ENCODE measurements at places on chromosomes 1 and 21. TPM values are rescaled to one million over a fixed set of nuclear protein-coding genes. Genes with fewer than 3 reads are reported as not detected.

The PLA2G2C gene
- not detected for total RNA-seq

The CDA gene
- 2.4 TPM for total RNA-seq

The BARHL2 gene
- not detected for total RNA-seq

The CD53 gene
- not detected for total RNA-seq

The SDE2 gene
- total RNA-seq, result 32.5 TPM

The EXTL1 gene
- not detected for total RNA-seq

The CCDC181 gene
- total RNA-seq, result not detected

The ACADM gene
- 57.8 TPM for total RNA-seq

The NHLH1 gene
- total RNA-seq, result under 0.01 TPM

The RXRG gene
- not detected for total RNA-seq

The ATP1A4 gene
- total RNA-seq, result not detected

The ELAPOR1 gene
- 0.37 TPM for total RNA-seq

The VCAM1 gene
- total RNA-seq, result 24.5 TPM

The GUCA2B gene
- not detected for total RNA-seq

The GJA4 gene
- 54.3 TPM for total RNA-seq

The COL8A2 gene
- total RNA-seq, result 3.0 TPM

The BSND gene
- total RNA-seq, result not detected

The LEMD1 gene
- not detected for total RNA-seq

The CRP gene
- total RNA-seq, result not detected

The CYYR1 gene
- 26.9 TPM for total RNA-seq

The USH2A gene
- total RNA-seq, result not detected

The AMY2A gene
- total RNA-seq, result not detected

The TIE1 gene
- 1,392 TPM for total RNA-seq

The TNFRSF1B gene
- total RNA-seq, result 81.3 TPM

The IFI44 gene
- 9.5 TPM for total RNA-seq

The ADAM30 gene
- not detected for total RNA-seq

The LCE3E gene
- not detected for total RNA-seq

The PROK1 gene
- total RNA-seq, result not detected

The CHRM3 gene
- total RNA-seq, result 2.6 TPM

The TRIM67 gene
- total RNA-seq, result not detected

The NPHP4 gene
- total RNA-seq, result 5.1 TPM

The OLFML3 gene
- total RNA-seq, result 21.5 TPM

The SLC22A15 gene
- not detected for total RNA-seq

The OR14K1 gene
- not detected for total RNA-seq

The HSD3B2 gene
- total RNA-seq, result not detected

The GBP4 gene
- 13.9 TPM for total RNA-seq

The OR2L2 gene
- not detected for total RNA-seq

The TMEM82 gene
- total RNA-seq, result not detected

The FMO4 gene
- 2.9 TPM for total RNA-seq
